Left ventricle myocardium superior (tissue), 1 donor: ENCODE measurements at places on chromosomes 7 and 10. TPM values are rescaled to one million over a fixed set of nuclear protein-coding genes. Genes with fewer than 3 reads are reported as not detected.

DNA sequence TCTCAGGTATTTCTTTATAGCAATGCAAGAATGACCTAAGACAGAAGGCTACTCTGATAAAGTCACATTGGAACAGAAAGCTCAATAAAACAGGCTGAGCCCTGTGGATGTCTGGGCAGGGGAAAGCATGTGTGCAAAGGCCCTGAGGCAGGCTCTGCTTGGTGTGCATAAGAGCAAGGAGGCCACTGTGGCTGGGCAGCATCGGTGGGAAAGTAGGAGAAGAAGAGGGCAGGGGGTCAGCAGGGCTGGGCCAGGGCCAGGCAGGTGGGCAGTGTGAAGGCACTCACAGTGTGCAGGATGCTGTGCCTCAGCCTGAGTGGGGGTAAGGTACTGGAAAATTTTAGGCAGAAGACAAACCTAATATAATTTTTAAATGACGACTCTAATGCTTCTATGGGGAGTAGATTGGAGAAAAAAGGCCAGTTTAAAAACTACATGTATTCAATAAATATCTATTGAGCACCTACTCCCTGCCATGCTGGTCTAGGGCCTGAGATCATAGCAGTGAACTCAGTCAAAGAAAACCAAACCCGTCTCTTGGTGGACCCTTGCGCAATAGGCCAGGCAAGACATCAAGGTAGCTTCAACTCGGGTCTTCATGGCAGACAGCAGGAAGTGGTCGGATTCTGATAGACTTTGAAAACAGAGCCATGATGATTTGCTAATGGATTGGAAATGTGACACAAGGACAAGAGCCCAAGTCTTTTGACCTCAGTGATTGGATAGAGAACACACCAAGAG, 572.3 kb downstream of the TCERG1L start:
- no peak for DNase-seq

DNA sequence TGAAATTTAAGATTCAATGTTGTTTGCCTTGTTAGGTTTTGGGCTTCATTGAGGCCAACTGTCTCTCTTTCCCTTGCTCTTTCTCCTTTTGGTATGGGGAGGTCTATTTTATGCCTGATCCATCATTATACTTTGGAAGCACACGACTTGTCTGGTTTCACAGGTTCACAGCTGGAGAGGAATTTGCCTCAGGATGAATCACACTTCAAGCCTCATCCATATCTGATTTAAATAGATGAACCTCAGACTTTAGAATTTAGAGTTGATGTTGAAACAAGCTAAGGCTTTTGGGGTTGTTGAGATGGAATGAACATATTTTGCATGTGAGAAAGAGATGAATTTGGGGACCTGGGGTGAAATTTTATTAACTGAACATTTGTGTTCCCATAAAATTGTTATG, 150.5 kb upstream of the IGFBP3 start:
- no peak for DNase-seq

GRCh38 chr7:11786186-11786585, 45.8 kb downstream of the THSD7A start:
- DNase-seq, result no peak

DNA sequence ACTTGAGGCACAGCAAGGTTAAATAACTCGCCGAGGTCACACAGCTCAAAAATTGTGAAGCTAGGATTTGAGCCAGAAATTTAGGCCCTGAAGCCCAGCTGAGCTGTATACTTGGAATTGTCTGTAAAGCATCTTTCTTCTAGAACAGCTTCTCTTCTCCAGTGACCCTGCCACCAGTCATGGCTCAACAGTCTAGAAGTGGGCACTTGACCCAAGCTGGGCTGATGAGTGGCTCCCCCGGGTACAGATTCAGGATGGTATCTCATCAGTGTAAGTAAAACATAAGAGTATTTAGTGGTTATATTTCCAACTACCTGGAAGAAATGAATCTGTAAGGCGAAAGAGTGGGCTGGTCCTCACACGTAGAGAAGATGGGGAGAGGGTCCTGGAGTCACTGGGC, 243.9 kb upstream of the GPR26 start:
- no peak for DNase-seq

DNA sequence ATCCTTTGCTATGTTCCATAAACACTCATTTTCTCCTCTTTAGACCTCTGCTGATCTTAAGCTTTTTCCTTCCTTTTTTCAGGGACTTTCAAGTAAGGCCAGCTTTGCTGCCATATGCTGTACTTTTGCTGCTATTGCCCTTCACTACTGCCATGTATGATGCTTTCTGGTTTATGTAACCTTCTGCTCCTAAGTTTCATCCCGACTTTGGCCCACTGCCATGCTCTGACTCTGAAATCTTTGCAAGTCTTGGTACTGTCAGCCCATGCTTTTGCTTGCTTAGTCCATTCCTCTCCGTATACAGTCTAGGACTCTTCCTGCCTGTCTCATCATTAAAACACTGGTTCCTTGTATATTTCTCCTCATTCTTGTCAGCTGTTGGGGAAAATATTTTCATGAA, 152.4 kb downstream of the RNF133 start:
- DNase-seq, result no peak

GRCh38 chr7:106100863-106101629, 11.1 kb downstream of the SYPL1 start:
- DNase-seq, result no peak

GRCh38 chr7:69668339-69668870, 70.1 kb downstream of the AUTS2 start:
- DNase-seq, result no peak

ZC3HAV1L gene
- 3.1 TPM for total RNA-seq

FIGNL1 gene
- total RNA-seq, result 5.2 TPM

DNA sequence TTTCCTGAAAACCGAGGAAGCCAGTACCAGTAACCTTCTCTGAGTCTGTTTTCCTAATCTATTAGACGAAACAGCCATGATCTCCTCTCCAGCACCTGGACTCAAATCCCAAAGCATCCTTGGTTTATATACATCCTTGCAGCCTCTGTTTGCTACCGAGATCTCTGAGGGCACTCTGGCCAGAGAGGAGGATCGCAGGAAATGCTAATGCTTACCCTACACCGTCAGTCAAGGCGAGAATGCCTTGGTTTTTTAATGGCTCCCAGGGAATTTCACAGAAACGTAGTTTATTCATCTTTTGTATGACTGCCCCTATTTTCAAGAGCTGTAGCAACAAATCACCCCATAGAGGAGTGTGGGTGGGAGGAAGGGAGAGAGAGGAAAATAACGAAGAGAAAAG, 91.5 kb upstream of the CALN1 start:
- no peak for DNase-seq

DMTF1 gene
- 24.4 TPM for total RNA-seq

DNA sequence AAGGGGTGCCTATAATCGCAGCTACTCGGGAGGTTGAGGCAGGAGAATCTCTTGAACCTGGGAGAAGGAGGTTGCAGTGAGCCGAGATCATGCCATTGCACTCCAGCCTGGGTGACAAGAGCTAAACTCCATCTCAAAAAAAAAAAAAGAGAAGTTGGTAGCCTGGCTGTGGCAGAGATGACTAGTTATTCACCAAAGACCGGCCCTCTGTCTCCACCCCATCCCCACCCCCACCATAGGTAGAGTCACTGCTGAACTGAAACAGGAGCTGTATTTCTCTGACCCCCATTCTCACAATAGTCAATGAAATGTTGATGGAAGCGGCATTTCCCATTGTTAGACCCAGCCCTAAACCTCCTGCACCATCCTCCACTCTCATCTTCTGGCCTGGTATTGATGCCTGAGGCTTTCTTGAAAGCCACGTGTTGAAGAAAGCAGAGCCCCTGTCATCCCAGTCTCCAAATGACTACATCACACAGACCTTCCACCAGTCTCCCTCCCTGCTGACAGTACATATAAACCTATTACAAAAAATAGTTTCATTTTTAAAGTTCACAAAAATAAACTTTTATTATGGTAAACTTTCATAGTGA, 9.4 kb upstream of the PIK3CG start:
- DNase-seq, result no peak

DNA sequence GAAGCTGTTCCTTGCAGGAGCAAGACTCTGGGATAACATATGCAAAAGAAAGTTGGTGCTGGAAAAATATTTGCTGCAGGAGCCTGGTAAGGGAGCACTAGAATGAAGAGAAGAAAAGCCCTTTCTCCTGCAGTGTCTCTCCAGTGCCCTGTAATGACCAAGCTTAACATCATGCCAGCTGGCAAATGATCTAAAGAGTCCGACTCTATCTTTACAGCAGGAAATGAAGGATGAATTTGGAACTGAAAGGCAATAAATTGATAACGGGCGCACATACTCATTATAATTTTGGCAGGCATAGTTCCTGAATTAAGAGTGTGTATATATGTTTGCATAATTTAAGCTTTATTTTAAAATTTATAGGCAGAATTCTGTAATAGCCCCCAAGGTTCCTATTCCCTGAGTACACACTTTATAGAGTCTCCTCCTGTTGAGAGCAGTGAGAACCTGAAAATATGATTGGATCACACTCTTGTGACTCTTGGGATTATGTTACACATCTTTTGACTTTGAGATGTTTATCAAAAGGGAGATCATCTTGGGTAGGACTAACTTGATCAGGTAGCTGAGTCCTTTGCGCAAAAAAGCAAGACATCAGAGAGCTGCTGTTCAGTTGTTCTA, 299.0 kb upstream of the MBL2 start:
- no peak for DNase-seq

- no peak for DNase-seq
These were observed 143.2 kb downstream of the GRK5 start for GRCh38 chr10:119350502-119351097.

DNA sequence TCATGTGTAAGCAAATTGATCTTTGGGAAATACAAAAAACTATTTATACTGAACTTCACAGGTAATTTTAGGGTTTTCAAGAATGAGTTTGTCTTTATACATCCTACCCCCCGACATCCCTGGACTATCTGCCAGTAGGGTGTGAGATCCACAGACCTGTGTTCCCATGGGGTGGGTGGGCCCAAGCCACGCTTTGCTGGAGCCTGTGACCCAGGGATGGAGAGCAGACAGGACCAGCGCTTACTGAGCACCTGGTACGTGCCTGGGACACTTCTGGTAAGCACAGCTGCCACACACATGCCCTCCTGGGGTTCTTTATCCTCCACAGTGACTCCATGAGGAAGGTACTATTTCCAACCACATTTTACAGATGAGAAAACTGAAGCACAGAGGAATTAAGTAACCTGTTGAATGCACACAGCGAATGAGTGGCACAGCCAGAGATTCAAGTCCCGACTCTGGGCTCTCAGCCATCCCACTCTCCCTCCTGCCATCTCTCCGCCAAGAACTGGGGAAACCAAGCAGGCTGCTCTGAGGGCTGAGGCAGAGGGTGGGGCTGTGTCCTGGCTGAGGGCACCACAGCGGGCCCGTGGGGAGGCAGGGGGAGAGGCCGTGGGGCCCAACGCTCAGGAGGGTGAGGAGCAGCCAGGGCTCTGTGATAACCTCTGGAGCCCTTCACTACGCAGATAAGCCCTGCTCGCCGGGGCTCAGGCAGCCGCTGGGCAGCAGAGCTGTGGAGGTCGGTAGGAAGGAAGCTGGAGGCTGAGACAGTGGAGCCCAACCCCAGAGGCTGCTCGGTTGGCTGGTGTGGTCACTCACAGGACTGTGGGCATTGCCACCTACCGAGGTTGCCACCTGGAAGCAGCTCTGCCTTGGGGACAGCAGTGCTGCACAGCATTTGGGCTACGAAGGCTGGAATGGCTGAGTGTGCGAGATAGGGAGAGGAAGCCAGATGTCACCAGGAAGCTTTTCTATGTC, 124.2 kb downstream of the ARHGAP22 start:
- DNase-seq, result peak; percentile 51

DNA sequence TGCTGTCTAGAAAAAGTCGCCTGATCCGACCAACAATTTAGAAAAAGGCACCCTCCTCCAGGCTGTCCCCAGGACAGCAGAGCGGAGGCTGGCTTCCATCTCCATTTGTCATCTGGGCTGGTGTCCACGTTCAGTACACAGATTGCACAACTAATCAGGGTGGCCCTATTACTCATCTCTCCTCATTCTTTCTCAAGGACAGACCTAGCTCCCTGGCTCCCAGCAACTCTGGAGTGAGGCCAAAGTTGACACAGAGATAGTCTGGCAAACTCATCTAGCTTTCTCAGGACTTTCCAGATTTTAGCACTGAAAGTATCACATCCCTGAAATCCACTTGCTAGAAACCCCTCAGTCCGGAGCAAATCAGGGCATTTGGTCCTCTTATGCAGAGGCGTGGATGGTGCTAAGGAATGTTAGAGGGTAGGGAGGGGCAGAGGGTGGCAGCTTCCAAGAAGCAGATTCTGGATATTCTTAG, 75.1 kb downstream of the DNAH11 start:
- DNase-seq, result peak; percentile 64

DNA sequence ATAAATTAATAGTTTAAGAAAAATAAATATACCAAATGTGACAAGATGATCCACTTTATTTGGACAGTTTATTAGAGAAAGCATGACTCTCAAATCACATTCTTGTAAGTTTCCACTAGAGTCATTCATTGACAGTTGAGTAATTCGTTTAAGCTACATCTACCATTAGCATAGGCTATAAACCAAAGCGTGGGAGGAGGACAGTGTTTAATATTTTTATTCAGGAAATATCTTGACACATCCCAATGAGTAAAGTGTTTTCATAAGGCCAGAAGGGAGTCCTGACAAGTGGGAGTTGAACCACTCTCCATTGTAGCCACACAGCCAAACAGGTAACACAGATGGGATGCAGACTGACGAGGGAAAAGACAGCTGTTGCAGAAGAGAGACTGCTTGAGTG, 386.5 kb upstream of the SEMA3D start:
- no peak for DNase-seq

DNA sequence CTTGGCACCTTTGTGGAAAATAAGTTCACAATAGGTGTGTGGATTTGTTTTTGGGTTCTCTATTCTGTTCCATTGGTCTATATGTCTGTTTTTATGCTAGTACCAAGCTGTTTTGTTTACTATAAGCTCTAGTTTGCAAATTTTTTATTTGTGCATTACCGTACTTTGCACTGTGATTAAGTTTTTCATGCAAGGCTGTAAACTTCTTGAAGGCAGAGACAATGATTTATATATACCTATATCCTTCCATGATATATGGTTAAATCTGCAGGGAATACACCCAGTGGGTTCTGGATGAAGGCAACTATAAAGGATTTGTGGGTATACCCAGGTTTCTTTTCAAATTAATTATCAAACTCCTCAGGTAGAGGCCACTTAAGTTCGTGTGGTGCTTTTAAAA, 91.8 kb upstream of the PDLIM1 start:
- no peak for DNase-seq

NEUROD6 gene
- total RNA-seq, result not detected

GRCh38 chr7:33091641-33092191, 17.5 kb downstream of the RP9 start:
- no peak for DNase-seq

GRCh38 chr10:4865945-4866661, 40.1 kb downstream of the AKR1E2 start:
- no peak for DNase-seq

DNA sequence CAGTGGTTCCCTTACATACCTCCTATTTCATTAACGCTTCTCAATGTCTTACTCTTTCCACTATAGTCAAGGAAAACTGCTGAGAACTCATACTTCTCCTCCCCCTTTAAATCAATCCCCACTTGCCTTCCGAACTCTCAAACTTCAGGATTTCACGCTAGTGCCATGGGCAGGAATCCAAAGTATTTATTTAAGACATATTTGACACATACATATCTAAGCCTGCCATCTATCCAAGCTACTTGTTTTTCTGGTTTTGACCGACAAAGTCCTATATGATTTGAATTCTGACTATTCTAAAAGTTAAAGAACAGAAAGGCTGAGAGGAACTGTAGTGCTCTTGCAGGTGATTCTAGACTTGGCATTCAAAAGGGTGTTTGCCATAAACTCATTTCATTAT, 51.8 kb downstream of the CCDC6 start:
- no peak for DNase-seq

- no peak for DNase-seq
These were observed 85.9 kb upstream of the PLXDC2 start for GRCh38 chr10:19730167-19730906.

GRCh38 chr7:114970308-114970707, 48.4 kb downstream of the MDFIC start:
- no peak for DNase-seq

LRRC61 gene
- 3.7 TPM for total RNA-seq
